ENCODE measurements at places on chromosomes 5 and 9. TPM values are rescaled to one million over a fixed set of nuclear protein-coding genes. Genes with fewer than 3 reads are reported as not detected.

Gene PCDHGA2
- total RNA-seq: 2.6 TPM

Gene KIF12
- total RNA-seq: not detected

Gene PPP2R2B
- 2.2 TPM for total RNA-seq

Gene IL5
- not detected for total RNA-seq

Gene EGFL7
- 9.9 TPM for total RNA-seq

Gene DNAJA1
- 136 TPM for total RNA-seq

Gene TUSC1
- 12.2 TPM for total RNA-seq

Gene C9orf43
- total RNA-seq: 0.43 TPM

Gene B4GALT7
- total RNA-seq: 30.7 TPM

Gene C6
- total RNA-seq: not detected

Gene IL7R
- 74.7 TPM for total RNA-seq

Gene CKMT2
- total RNA-seq: 0.43 TPM

Gene WDR41
- total RNA-seq: 186 TPM

Gene PDCD1LG2
- 59.6 TPM for total RNA-seq

Gene PAEP
- not detected for total RNA-seq

Gene RANBP17
- 33.7 TPM for total RNA-seq

Gene GFI1B
- 0.32 TPM for total RNA-seq

Gene IL3
- total RNA-seq: not detected

Gene PCDHA11
- under 0.01 TPM for total RNA-seq

Gene BBLN
- total RNA-seq: 30.3 TPM

Gene ZNF474
- total RNA-seq: 0.64 TPM

Gene CMYA5
- total RNA-seq: 1.7 TPM

Gene GADD45G
- total RNA-seq: 0.64 TPM

Gene C9orf50
- not detected for total RNA-seq

Gene NKD2
- total RNA-seq: 2.2 TPM

Gene ROR2
- 5.2 TPM for total RNA-seq

Gene IPO11
- total RNA-seq: 34.5 TPM

Gene SLC34A3
- under 0.01 TPM for total RNA-seq

Gene NUP214
- 17.1 TPM for total RNA-seq

Gene C5orf58
- total RNA-seq: not detected

Gene MEGF10
- total RNA-seq: 0.97 TPM

Gene TXN
- 472 TPM for total RNA-seq

Gene ASTN2
- 5.6 TPM for total RNA-seq

Gene AHRR
- 22.5 TPM for total RNA-seq

Gene ECSCR
- total RNA-seq: not detected

Gene PNPLA7
- 0.64 TPM for total RNA-seq

Gene CNTNAP3B
- 0.97 TPM for total RNA-seq

Gene CXCL14
- total RNA-seq: not detected

Gene FBP1
- not detected for total RNA-seq

Gene MZB1
- 0.43 TPM for total RNA-seq

Gene ZNF622
- total RNA-seq: 44.0 TPM

Gene P4HA2
- total RNA-seq: 191 TPM

Gene FSTL4
- total RNA-seq: under 0.01 TPM

Gene PTGS1
- total RNA-seq: 10.4 TPM

Gene SH3TC2
- total RNA-seq: 13.4 TPM

Gene RGS7BP
- total RNA-seq: not detected

Gene CA9
- total RNA-seq: under 0.01 TPM

Gene LAMC3
- 0.43 TPM for total RNA-seq

Gene DNAH5
- total RNA-seq: 0.97 TPM

Gene EMB
- 0.97 TPM for total RNA-seq

Gene FOXD4
- total RNA-seq: 0.43 TPM

Gene SH3RF2
- 2.2 TPM for total RNA-seq

Gene TCF7
- total RNA-seq: under 0.01 TPM
